ENCODE measurements at places on chromosomes 11 and 22. TPM values are rescaled to one million over a fixed set of nuclear protein-coding genes. Genes with fewer than 3 reads are reported as not detected.

Gene C11orf65
- total RNA-seq = 1.3 TPM

Gene ALDH3B1
- total RNA-seq = 6.2 TPM

DNA sequence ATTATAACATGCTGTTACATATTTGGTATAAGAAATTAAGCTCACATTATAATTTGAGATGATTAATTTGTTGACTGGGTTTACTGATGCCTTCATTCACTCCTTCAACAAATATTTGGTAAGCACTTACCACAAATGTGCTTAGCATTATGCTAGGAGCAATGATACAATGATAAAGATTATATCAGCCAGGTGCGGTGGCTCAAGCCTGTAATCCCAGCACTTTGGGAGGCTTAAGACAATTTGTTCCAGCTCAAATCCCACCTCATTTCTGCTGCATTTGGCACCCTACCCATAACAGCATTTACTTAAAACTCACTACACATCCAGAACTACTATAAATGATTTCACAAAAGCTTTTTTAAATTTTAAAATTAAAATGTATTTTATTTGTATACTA lies 1263.6 kb upstream of the RAG2 start:
- no peak for DNase-seq

Gene SPON1
- 5.3 TPM for total RNA-seq

Gene UPB1
- total RNA-seq = 2.1 TPM

DNA sequence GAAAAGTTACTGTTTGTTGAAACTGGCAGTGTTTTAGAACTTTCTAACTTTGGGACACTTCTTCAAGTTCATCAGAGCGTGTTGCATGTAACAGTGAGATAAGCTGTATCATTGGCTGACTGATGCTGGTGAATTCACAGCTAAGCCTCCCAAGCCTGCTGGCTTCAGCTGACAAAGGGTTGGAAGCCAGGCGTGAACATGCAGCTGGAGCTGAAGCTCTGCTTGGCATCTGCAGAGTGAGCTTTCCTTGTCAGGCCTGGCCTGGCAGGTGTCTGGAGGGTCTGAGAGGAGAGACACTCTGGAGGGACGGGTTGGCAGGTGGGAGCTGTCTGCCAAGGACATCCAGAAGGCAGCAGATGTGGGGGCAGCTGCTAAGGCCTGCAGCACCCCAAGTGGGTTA lies 1.5 kb downstream of the AMPD3 start:
- no peak for DNase-seq

GRCh38 chr11:70270877-70271648 lies 573 bp downstream of the PPFIA1 start:
- no peak for DNase-seq

DNA sequence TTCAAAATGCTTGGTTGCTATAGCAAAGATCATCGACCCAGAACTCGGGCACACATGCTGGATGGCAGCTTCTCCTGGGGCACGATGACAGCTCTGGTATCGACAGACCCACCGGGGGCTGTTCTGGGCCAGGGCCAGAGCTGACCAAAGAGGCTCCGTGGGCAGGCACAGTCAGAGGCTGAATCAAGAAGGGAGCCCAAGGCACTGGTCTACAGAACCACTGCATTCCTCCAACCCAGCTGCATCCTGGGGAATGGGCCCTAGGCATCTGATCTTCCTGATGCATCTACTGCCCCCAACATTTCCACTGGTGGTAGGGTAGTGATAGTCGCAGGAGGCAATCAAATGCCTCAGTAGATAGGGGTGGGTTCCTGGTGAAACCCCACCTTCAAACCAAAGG lies 470.3 kb downstream of the TBC1D22A start:
- peak; percentile 17 for DNase-seq

Gene KDM4E
- total RNA-seq = not detected

Gene KRTAP5-11
- not detected for total RNA-seq

DNA sequence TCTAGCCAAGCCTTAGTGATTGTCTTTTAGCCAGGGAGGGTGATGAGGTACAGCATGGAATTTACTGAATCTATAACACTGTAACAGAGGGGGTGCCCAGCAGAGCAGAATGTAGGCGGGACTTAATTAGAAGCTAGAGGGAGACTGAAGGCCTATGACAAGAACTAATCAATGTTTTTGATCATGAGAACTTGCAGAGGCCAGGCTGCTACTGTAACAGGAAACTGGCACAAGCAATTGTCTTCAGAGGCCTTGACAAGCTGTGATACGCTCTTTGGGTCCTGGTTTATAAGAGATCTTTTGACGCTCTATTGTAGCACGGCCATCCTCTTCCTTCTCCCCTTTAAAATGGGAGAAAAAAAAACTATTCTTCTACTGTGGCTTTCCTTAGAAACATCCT lies 1297.3 kb downstream of the JRKL start:
- no peak for DNase-seq

Gene OR9Q2
- total RNA-seq = 0.65 TPM

Gene TSKU
- total RNA-seq = 120 TPM

Gene CHRDL2
- total RNA-seq = not detected

Gene GDPD4
- total RNA-seq = not detected

Gene MMP13
- total RNA-seq = 2.7 TPM

- DNase-seq = no peak
Observed at GRCh38 chr11:78181185-78181584, 7.2 kb downstream of the KCTD21 start.

GRCh38 chr11:110331626-110332025 lies 35.2 kb upstream of the RDX start:
- DNase-seq = no peak

Gene KLHL35
- total RNA-seq = 1.0 TPM

DNA sequence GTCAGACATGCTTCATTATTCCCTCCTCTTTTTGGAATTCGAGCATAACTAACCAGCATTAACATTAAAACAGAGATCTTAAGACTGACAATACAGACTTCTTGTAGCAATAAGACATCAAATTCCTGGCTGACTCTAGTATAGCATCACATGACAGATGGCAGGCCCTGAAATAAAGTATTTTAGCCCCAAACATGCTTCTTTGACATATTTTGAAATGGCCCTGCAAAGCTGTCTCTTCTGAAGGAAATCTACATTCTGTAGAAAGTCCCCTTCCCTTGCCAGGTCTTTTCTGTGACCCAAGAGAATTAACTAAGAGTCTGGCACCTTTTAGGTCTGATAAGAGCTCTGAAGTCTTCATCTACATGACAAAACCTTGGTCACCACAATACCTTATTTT lies 38.5 kb upstream of the GNAZ start:
- no peak for DNase-seq

Gene FGF3
- not detected for total RNA-seq

Gene ACTN3
- not detected for total RNA-seq

DNA sequence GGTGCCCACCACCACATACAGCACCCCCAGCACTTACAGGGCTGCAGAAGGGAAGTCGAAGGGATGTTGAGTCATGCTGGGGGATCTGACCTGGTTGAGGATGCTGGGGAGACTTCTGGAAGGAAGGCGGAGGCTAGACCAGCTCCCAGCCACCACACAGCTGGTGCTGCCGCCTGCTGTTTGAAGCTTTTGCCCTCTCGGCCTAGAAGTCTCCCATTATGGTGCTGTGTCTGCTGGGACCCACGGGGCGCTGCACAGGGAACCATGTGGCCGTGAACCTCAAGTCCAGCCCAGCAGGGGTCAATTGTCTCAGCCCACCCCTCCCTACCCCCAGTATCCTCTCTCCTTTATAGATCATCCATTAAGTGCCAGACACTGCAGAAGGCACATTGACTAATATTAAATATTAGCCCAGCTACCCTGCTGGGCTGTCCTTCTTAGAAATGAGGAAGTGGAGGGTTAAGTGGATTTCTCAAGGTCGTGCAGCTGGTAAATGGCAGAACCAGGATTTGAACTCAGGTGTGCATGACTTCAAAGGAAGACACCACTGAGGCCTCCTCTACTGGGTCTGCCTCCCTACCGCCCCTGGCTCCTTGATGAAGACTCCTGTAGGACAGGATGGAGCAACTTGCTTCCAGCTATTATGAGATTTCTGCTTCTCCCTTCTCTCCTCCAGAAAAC lies 49.7 kb downstream of the CYTH4 start:
- no peak for DNase-seq

DNA sequence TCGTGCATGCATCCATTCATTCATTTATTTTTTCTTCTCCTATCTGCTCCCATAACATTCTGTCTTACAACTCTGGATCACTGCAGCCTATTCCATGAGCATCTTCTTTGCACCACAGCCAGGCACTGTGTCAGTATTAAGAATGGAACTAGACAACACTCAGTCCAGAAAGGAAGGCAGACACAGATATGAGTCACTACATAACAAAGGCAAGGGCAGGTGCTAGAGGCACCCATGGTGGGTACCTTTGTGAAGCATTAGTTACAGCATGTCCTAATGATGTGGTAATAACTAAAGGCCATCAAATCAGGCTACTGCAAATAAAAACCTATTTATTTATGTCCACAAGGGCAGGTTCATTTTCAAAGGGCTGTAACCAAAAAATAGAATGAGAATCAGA lies 28.1 kb downstream of the TENM4 start:
- DNase-seq = no peak

DNA sequence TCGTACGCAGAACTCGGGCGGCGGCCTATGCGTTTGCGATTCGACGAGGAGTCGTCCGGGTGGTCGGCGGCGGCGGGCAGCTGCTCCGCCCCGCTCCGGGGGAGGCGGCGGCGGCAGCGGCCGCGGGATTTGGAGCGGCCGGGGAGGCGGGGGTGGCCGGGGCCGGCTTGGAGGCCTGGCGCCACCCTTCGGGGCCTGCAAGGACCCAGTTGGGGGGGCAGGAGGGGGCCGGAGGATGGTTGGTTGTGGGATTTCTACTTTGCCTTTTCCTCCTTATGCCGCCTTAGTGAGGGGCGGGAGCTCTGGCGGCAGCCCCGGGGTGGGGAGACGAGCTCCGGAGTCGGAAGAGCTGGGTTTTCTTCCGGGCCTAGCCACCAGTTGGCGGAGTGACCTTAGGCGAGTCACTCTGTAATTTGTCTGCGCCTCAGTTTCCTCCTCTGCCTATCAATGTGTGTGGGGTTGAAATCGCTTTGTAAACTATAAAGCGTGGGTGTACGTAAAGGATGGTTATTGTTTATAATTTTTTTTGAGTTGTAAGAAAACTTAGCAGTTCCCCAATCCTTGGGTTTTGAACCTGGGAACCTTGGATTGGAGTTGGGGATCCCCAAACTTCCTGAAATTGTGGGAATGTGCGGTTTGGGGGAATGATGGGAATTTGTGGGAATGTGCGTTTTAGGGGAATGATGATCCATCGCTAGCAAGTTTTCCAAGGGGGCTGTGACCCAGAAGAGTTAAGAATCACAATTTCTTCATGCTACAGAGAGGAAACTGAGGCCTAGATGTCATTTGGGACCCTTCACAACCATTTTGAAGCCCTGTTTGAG lies 679 bp downstream of the TUG1 start:
- peak; percentile 90 for DNase-seq

DNA sequence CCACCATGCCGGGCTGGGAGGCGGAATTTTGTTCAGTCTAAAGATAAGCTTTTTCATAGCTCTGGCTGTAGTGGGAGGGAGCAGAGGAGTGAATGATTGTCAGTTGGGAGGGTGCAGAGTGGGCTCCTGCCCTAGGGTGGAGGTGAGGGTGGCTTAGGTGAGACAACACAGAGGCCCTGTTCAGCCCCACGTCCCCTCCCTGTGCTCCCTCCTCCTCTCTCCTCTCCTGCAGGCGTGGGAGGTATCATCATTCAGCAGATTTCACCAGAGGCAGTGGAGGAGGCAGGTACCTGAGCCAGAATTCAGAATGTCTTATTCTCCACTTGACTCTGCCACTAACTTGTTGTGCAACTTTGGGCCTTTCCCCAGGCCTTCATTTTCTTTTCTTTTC lies 1.7 kb upstream of the THRSP start:
- no peak for DNase-seq

DNA sequence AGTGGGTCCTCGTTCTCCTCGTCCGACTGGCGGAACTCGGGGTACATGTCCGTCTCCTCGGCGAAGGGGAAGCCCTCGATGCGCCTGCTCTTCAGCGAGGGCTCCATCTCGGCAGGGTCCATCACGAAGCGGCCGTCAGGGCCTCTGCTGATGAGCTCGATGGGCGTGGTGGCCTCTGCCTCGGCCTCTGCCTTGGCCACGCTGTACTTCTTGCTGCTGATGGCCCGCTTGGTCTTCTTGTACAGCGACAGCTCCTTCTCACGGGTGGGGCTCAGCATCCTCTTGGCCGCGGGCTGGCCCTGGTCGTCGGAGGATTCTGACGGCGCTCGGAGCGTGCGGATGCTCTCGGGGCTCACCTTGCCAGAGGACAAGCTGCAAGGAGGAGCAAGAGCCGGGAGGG lies 35.7 kb downstream of the IGSF9B start:
- DNase-seq = no peak
